ENCODE measurements at places on chromosomes 6 and 20.

DNA sequence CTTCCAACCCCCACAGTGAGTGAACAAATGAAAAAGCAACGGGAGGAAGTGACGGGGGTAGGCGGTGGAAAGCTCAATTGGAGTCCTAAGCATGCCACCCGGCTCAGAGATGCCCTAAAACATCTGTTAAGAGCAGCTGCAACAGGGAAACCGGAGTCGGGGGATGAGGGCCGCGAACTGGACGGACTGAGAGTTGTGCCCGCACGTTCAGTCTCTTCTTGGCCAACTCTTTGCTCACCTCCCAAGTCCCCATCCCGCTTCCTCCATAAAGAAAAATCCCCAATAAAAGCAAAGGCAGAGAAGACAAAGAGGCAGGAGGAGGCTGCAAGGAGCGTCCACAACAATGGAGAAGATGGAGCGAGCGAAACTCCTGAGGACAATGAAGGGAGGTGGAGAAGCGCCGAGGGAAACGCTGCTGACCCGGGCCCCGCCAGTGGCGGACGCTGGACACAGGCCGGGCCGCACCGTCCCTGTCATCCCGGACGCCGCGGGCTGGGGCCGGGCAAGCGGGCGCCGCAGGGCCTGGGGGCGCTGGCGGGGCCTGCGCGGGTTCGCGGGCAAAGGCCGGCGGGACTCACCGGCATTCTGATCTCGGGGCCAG lies 600 bp downstream of the SEC63 start:
- DNase-seq, result peak; percentile 72

DNA sequence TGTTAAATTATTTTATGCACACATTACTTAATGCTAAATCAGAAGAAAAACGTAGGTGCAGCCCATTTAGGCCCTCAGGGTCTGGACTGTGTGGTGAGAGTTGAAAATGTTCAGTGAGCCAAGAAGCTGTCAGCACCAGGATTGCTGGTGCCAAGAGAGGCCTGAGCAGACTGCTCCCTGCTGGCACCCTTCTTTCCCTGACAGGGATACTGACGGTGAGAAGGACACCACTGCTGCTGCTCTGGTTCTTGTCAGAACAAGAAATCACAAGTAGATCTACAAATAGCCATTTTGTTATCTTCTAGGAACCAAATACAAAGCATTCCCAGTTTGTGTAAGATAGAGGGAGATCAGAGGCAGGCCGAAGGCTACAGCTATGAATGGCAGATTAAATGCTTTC lies 48.7 kb upstream of the CRISP1 start:
- no peak for DNase-seq

GRCh38 chr6:135990439-135990838 lies 138.9 kb downstream of the PDE7B start:
- DNase-seq, result no peak

DNA sequence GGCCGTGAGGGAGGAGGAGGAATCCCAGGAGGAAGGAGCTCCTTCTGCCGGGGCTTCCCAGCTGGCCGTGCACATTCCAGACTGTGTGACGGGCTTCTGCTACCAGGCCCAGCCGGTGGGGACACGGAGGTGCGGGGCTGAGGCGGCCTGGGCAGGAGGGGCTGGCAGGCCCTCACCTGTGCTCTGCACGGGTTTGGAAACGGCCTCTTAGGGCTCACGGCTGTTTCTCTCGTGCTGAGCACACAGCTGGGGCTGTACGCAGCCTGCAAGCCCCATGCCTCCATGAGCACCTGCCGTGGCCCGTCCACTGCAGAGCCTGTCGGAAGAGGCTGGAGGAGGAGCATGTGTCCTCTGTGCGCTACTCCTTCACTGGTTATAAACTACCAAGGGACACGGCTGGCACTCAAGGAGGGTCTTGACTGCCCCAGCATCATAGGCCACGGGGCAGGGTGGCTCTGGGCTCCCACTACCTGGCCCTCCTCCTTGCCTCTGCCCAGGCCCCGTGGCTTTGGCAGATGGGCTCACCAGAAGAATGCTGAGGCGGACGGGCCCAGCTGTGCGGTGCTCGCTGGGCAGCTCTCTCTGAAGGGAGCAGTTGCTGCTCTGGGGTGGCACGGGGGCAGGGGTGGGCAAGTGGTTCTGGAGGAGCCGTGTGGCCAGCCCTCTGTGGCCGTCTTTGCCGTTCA lies 15.8 kb downstream of the NPEPL1 start:
- DNase-seq, result peak; percentile 6
